ENCODE measurements at places on chromosomes 4 and X.

- DNase-seq = no peak
Measured at GRCh38 chr4:6907658-6908191, 1.9 kb upstream of the TBC1D14 start.

DNA sequence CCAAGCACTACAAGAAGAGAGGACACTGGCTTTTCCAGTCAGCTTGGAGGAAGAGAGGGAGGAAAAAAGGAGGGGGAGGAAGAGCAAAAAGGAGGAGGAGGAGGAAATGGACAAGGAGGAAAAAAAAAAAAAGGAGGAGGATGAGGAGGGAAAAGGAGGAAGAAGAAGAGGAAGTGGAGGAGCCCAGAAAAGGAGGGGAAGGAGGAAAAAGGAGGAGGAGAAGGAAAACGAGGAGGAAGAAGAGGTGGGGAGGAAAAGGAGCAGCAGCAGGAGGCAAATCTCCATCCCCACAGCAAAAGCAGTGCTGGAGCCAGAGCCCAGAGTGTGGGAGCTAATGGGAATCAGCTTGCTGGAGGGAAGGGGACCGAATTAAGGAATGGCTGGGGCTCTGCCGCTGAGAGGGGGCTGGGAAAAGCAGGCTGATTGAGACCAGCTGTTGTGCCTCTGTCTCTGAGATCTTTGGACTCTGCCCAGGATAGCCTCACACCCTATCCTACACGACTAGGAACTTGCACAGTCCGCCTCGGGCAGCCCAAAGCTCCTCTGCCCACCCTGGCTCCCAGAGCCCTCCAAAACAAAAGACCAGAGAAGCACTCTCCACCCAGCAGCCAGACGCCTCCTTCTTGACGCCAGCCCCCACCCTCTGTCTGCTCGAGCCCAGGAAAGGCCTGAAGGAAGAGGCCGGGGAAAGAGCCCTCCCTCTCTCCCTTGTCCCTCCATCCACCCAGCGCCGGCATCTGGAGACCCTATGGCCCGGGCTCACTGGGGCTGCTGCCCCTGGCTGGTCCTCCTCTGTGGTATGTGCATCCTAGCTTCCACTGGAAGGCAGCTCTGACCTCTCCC lies at the start of gene XPNPEP2:
Gene XPNPEP2 (plus strand): TSS at position 514 of the 843 bp plus-strand sequence. CDS start 235 bp downstream, at position 749.
- no peak for DNase-seq

DNA sequence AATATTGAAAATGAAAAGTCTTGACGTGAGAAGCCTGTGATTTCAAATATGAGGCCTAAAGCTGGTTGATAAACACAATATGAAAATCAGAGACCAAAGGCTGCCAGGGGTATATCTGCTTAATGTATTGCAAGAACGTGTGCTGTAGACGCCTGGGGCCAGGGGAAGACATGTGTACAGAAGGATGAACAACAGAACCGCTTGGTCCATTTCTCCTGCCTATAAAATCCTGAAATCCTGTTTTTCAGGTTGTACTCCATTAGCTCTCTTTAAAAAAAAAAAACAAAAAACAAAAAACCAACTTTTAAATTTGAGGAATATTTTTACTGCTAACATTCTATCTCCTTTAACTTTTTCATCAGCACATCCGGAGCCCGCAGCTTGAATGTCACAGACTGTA lies 109.2 kb downstream of the STOX2 start:
- DNase-seq = no peak

DNA sequence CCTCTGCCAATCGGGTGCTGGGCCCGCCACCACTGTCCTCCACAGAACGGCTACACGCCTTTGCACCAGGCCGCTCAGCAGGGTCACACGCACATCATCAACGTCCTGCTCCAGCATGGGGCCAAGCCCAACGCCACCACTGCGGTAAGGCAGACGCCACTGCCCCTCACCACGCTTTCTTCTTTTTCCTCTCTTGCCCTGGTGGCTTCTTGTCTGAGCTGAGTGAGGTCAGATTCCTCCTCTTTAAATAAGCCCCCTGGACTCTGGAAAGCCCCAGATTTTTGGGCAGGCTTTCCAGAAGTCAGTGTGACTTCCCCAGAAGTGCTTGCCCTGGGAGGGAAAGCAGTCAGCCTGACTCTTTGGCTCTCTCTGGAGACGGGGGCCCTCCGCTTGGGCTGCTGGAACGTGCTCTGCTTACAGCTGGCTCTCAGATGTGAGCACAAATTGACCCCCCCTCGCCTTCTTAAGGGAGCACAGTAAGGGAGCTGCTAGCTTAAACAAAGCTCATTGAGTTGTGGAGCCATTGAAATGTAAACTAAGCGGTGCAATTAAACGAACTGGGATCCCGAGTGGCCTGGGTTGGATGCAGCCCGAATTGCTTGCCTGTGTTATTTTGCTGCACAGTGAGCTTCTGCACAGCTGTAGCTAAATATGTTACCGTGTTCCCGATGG lies 243.1 kb downstream of the ANK2 start:
- no peak for DNase-seq

- no peak for DNase-seq
Measured at GRCh38 chr4:47002580-47002979, 9.2 kb upstream of the GABRA4 start.

DNA sequence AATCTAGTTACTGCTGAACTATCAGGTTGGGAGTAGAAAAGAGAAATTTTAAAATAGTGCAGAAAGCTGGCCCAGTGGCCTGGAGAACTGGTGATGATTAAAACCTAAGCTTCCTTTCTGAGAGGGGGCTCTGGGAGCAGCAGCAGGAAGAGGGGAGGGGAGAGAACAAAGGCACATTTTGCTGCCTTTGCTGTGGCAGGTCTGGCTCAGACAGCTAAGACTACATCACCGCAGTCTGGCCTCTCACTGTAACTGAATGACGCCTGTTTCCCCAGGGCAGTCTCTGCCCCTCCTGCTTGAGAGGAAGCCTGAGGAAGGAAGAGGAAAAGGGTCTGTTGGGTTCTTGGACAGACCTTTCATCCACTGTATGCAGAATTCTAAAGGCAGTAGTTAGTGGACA lies 148.5 kb downstream of the FRAS1 start:
- DNase-seq = no peak

- DNase-seq = no peak
Measured at GRCh38 chr4:15793506-15794363, 15.6 kb downstream of the CD38 start.

DNA sequence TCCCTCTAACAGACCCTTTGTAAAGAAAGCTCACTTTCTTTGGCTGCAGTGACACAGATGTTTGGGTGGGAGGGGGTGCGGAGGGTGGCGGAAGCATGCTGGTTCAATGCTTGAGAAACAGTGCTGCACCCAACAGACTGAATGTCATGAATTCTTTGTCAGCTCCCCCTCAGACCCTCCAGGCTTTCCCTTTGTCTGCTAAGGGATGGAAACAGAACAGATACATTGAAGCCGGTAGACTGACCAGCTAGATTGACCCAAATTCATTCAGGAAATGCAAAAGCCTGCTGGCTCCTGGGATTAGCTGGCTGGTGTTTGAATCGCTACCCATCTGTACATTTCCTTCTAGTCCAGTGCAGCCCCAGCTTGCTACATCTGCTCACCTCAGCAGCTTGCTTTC lies 90.8 kb upstream of the PAK3 start:
- DNase-seq = no peak

DNA sequence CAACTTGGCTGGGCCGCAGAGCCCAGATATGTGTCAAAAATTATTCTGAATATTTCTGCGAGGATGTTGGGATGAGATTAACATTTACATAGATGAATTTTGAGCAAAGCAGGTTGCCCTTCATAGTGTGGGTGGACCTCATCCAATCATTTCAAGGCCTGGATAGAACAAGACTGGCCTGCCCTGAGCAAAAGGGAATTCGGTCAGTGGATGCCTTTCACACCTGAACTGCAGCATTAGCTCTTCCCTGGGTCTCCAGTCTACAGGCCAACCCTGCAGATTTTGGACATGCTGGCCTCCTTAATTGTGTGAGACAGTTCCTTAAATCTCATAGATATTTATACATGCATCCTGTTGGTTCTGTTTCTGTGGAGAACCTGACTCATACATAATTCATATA lies 32.4 kb upstream of the SLC10A4 start:
- no peak for DNase-seq

DNA sequence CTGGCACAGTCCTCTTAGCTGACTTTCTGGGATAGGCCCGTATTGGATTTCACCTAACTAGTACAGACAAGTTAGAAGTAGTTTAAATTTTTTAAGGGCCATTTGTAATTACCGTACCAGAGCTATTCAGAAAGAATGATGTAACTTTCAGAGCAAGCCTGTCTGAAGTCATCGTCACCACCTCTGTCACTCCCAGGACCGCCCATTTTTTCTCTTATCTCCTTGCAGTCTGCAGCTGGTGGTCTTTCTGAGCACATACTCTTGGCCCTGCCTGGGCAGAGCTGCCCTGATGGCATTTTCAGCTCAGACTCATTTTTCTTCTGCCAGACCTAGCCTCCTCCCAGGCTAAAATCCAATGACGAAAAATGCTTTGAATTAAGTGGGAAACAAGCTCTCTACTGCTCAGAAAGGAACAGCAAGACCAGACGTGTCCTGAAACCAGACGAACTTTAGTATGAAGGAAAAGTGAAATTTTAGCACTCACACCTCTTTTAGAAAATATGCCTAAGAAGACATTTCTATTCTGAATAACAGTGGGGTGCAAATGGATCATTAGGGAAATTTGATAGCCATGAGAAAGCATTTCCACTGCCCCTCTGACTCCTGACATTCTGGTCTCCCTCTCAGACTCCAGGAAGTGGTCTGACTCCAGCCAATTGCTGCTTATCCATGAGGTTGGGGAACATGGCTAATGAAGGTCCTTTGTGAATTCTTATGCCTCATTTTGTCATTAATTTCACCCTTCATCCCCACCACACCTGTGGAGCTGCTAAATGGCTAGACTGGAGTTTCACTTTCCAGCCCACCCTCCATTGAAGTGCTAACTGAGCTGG lies 162.4 kb upstream of the GYPA start:
- no peak for DNase-seq

- DNase-seq = no peak
Measured at GRCh38 chrX:2266445-2267349, 234.1 kb downstream of the DHRSX start.

GRCh38 chr4:155946486-155946885 lies 7.2 kb downstream of the CTSO start:
- no peak for DNase-seq

DNA sequence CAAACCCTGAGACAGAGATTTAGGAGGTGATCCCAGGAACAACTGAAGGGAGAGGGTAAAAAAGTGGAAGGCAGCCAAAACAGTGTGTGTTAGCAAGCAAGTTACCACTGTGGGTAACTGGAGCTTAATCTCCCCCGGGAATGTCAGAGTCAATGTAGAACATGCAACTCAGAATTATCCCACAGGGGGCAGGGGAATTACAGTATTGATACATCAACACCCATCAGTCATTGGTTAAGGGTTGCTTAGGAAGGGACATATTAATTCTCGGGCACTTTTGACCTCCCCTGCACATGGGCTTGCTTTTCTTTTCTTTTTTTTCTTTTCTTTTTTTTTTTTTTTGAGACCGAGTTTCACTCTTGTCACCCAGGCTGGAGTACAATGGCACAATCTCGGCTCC lies 29.3 kb downstream of the CXorf58 start:
- no peak for DNase-seq

- DNase-seq = no peak
Measured at GRCh38 chr4:175070444-175070843, 152.3 kb downstream of the ADAM29 start.

DNA sequence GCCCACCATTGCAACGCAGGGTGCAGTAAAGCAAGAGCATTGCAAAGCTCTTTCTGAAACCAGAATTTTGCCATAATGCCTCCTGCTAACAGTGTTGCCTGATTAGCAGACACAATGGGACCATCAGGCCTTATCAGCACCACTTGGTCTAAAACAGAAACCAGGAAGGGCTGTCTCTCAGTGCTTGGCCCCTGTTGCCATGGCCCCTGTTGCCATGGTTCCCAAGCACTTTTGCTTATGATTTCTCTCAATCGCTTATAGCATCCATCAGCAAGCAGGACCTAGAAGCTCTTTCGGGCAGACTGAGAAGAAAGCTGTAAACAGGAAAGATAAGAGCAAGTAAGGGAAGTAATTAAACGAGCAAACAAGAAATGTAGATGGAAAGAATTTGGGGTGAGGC lies 36.8 kb downstream of the RTL5 start:
- peak; percentile 25 for DNase-seq

- no peak for DNase-seq
Measured at GRCh38 chr4:127685292-127685691, 44.9 kb upstream of the SLC25A31 start.

GRCh38 chr4:71402616-71403015 lies 63.8 kb downstream of the SLC4A4 start:
- DNase-seq = no peak

GRCh38 chr4:10085828-10086505 lies 30.6 kb downstream of the WDR1 start:
- DNase-seq = no peak

- DNase-seq = no peak
Measured at GRCh38 chr4:1250527-1250812, 1.5 kb upstream of the CTBP1 start.

DNA sequence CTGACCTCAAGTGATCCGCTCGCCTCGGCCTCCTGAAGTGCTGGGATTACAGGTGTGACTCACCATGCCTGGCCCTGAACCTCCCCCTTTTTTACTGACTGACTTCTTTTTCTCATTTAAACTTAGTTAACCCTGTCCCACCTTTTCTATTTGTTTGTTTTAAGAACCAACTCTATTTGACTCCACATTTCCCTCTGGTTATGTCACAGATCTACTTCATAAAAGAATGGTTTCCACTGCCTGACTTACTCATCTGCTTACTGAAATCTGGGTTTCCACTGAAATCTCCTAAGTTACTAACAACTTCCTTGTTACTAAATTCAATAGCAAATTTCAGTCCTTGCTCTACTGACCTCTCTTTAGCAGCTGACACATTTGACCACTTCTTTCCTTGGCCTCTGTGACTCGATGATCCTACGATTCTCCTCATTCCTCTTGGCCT lies 28.0 kb upstream of the NSUN7 start:
- DNase-seq = no peak

DNA sequence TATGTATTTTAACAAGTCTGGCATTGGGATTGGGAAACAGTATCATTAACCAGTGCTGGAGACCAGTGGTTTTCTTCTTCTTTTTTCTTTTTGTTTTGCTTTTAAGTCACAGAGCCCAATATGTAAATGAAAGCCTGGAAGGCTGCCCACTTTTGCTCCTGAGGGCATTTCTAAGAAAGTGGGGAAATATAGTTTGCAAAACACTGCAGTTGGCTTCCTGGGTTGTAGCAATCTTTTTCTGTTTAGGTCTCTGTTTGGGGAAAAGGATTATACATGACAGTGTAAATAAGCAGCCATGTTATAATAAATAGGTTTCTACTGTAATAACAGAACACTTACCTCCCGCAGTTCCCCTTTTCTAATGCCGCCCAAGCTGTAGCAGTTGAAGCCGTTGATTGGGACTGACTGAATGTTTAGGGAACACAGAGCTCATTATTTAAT lies 105.5 kb downstream of the TMEM164 start:
- no peak for DNase-seq

DNA sequence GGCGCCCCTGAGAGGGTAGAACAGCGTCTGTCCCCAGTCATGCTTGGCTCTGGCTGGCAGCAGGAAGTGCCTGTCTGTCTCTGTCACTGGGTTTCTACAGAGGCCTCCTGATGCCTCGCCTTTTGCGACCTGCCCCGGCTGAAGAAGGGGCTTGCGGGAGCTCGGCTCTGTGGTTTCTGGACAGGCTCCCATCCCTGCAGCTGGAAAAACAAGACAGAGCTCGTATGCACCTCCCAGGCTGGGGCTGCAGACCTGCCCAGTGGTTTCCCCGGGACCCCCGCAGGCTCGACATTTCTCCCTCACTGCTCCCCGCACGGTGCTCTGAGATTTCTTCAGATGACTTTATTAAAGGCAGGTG lies 57.0 kb upstream of the SORCS2 start:
- DNase-seq = no peak
